M059J (cell line): ENCODE measurements at places on chromosomes 2 and 18.

GRCh38 chr2:239523954-239524330, 123.1 kb upstream of the HDAC4 start:
- DNase-seq = peak; percentile 33

GRCh38 chr2:170146784-170147183, 31.2 kb upstream of the MYO3B start:
- DNase-seq = no peak

DNA sequence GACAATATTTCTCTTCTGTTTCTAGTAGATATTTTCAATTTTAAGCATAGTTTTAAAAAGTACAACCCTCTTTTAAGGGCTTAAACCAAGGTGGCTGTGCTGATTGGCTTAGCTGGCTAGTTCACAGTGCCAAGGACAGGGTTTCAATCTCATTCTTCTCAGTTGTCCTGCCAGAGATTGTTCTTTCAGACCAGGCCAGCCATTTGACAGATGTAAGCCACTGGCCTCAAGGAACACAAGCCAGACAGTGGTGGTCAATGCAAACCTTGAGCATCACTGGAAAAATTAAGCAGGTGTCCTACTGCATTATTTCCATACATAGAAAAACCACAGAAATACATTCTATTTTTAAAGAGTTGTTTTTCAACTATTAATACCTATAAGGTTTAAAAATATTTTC, 5.9 kb downstream of the RNF103 start:
- DNase-seq = no peak

- no peak for DNase-seq
Observed at GRCh38 chr2:120783969-120784372, 48.3 kb downstream of the GLI2 start.

GRCh38 chr2:229728370-229728769, 14.0 kb upstream of the DNER start:
- no peak for DNase-seq
